ENCODE measurements at places on chromosomes 16 and 17. TPM values are rescaled to one million over a fixed set of nuclear protein-coding genes. Genes with fewer than 3 reads are reported as not detected.

Gene ABCC6
- 0.24 TPM for total RNA-seq

Gene MMP2
- not detected for total RNA-seq

GRCh38 chr16:6189216-6189615 lies 1091.6 kb upstream of the EEF2KMT start:
- no peak for ATAC-seq

Gene ZG16
- not detected for total RNA-seq

Gene RHBDL1
- 2.9 TPM for total RNA-seq

- ATAC-seq: peak; percentile 44
Measured at GRCh38 chr16:57500578-57501111, 14.4 kb upstream of the DOK4 start.

- ATAC-seq: no peak
Measured at GRCh38 chr17:10045871-10046658, 141.0 kb upstream of the RCVRN start.

DNA sequence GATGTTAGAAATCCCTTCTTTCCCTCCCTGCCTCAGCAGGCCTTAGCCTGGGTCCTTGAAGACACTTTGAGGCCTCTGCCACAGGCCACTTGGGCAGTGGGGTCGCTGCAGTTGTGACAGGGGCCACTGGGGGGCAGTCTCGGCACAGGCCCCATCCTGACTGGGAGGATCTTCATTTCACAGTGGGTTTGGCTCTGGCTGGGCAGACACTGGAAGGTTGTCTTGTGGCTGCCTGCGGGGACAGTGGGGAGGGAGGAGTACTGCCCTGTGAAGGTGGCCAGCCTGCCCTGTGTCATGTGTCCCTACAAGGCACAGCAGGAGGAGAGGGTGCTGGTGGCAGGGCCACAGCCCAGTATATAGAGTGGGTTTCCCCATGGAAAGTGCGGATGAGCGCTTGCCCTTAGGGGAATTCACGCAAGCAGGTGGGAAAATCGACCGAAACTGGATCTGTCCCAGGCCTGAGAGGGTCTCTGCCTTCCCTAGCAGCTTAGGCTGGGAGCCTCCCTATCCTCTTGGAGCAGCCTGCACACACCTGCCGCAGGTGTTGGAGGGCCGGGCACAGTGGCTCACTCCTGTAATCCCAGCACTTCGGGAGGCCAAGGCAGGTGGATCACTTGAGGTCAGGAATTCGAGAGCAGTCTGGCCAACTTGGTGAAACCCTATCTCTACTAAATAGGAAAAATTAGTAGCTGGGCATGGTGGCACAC lies 28.8 kb downstream of the GINS2 start:
- ATAC-seq: peak; percentile 77

- ATAC-seq: no peak
Measured at GRCh38 chr17:19392303-19392702, 5.3 kb upstream of the MFAP4 start.

- no peak for ATAC-seq
Measured at GRCh38 chr16:68492151-68492542, 43.8 kb upstream of the SMPD3 start.

GRCh38 chr17:73625006-73625405 lies 19.2 kb downstream of the SDK2 start:
- ATAC-seq: no peak

DNA sequence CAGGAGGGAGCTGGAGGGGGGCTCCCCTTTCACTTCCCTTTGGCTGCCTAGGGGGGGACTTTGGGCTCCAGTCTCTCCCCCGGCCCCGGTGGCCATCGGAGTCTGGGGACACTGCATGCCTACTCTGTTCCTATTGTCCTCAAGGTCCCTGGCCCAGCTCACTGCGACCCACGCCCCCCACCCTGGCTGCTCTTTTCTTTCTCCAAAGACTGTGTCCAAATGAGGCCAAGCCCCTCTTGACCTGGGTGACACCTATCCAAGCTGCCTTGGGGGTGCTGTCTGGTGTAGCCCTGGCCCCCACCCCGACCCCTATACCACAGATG lies 12.9 kb downstream of the UBALD1 start:
- no peak for ATAC-seq

DNA sequence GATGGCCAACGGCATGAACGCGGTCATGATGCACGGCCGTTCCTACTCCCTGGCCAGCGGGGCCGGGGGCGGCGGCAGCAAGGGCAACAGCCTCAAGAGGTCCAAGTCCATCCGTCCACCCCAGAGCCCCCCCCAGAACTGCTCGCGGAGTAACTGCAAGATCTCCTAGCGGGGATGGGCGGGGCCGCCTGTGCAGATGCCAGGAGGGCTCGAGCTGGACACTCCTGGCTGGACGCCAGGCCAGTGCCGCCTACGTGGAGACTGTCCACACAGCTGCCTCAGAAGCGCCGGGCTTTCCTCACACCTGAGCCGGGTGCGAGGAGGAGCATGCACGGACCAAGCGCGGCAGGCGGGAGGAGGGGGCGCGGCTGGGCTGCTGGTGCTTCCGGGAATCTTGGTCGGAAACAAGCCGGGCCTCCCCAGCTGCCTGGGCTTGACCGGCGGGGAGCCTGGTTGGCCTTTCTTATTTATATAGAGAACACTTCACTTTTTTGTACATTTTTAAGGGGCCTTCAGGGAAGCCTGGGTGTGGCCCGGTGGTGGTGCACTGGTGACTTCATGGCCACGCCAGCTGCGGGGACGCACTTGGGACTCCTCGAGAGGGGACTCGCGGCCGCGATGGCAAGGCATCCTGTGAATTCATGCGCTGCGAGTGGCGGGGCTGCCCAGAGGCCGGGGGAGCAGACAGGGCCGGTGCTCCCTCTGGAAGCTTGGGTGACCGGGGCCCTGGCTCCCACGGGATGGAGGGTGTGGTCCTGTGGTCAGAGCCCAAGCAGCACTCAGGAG lies 3.1 kb upstream of the WFIKKN1 start:
- no peak for ATAC-seq
